ENCODE measurements at places on chromosomes 6 and 20.

GRCh38 chr20:53595018-53595378 is 1.4 kb upstream of the ZNF217 start:
- no peak for DNase-seq

DNA sequence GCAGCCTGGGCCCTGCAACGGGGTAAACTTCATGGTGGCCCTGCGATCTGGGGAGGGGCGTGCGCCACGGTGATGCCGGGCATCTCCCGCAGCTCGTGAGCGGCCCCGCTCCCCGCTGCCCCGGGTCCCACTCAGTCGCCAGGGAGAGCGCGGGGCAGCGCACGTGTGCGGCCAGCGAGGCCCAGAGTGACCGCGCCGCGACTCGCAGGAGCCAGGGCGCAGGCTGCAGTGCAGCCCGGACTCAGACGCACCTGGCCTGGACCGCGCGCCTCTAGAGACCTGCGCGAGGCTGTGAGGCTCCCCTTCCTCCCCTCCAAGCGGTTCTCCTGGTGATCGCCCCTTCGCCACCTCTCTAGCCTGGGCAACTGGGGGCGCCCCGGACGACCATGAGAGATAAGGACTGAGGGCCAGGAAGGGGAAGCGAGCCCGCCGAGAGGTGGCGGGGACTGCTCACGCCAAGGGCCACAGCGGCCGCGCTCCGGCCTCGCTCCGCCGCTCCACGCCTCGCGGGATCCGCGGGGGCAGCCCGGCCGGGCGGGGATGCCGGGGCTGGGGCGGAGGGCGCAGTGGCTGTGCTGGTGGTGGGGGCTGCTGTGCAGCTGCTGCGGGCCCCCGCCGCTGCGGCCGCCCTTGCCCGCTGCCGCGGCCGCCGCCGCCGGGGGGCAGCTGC is 652 bp downstream of the BMP6 start:
- no peak for DNase-seq

- DNase-seq: no peak
These were observed 112.6 kb downstream of the FRK start for GRCh38 chr6:115947966-115948541.

DNA sequence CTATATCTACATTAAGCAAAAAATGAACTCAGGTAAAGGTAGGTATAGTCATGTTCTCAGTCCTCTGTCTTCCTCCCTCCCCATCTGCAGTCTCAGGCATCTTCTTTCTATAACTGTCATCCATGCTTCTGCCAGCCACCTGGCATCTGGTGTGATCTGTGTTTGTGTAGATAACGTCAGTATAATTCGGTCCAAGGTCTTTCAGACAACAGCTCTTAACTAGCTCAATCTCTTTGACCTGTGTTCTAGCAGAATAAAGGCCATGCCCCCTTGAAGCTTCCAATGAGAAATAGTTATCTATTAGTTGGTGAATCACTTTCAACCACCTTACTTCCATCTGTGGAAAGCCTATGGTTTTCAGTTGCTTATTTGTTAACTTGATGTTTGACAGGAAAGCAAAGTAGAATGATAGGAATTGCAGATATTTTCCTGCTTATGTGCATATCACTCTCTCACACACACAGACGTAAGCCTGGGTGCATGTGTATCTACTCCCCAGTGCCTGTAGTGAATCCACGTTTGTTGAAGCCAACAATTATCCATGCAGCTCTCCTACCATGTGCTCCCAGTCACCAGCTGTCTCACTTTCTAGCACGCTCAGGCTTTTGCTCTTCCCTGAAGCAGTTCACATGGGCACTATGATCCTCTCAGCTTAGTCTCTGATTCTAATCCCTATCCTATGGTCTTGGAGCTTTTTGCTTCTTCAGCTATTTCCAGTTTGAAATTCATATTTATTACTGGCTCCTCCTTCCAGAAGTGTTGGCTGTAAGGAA is 433.7 kb upstream of the MANEA start:
- no peak for DNase-seq

- no peak for DNase-seq
These were observed 87.5 kb downstream of the DACT2 start for GRCh38 chr6:168232062-168232461.

All from stimulated activated CD8-positive, alpha-beta memory T cell treated with anti-CD3 and anti-CD28 coated beads, Interleukin-4, amount 100 ng/mL, for 48 hours (primary cell).